HEK293T (cell line): ENCODE measurements at places on chromosomes 7 and 10.

- DNase-seq: no peak
Measured at GRCh38 chr7:23383225-23383624, 84.1 kb downstream of the MALSU1 start.

- DNase-seq: no peak
Measured at GRCh38 chr7:5523052-5523711, 99.5 kb upstream of the TNRC18 start.

DNA sequence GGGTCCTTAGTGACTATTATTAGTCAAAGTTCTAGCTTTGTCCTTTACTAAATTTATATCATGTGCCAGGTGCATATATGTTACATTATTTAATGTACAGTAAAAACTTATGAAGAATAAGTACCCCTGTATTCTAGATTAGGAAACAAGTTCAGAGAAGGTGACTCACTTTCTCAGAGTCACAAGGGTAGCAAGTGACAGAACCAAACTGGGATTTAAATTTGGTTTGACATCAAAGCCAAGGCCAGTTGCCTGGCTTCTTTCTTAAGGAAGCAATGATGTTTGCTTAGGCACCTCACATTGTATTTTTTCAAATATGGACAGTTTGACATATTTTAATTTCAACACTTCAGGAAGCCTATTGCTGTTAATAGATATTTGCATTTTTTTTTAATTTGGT is 2.5 kb downstream of the LSM8 start:
- no peak for DNase-seq

DNA sequence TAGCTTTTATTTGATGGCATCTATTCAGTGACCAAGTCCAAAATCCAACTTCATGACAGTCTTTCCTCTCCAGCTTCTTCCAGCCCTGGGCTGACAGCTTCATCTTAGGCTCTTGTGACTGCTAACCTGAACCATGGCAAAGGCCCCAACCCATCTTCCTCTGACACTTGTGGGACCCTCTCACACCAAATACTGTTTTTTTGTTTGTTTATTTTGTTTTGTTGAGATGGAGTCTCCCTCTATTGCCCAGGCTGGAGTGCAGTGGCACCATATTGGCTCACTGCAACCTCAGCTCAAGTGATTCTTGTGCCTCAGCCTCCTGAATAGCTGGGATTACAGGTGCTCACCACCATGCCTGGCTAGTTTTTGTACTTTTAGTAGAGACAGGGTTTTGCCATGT is 265.2 kb downstream of the GATA3 start:
- DNase-seq: no peak

DNA sequence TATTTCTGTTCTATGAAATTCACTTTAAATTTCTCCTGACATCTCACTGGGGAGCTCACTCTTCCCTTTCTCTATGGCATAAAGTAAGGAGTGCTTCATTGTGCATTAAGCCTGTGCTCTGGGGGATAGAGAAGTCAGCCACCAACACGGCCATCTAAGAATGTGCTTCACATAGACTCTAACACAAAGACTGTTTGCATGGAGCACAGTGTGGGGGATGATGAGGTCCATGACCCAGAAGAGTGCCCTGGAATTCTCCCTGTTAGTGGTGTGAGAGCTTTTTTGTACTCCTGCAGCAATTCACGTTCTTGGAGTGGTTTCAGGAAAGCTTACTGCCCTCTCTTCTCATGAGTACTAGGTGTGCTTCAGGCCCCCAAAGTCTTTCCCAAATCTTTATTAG is 43.9 kb upstream of the PDZD8 start:
- no peak for DNase-seq

DNA sequence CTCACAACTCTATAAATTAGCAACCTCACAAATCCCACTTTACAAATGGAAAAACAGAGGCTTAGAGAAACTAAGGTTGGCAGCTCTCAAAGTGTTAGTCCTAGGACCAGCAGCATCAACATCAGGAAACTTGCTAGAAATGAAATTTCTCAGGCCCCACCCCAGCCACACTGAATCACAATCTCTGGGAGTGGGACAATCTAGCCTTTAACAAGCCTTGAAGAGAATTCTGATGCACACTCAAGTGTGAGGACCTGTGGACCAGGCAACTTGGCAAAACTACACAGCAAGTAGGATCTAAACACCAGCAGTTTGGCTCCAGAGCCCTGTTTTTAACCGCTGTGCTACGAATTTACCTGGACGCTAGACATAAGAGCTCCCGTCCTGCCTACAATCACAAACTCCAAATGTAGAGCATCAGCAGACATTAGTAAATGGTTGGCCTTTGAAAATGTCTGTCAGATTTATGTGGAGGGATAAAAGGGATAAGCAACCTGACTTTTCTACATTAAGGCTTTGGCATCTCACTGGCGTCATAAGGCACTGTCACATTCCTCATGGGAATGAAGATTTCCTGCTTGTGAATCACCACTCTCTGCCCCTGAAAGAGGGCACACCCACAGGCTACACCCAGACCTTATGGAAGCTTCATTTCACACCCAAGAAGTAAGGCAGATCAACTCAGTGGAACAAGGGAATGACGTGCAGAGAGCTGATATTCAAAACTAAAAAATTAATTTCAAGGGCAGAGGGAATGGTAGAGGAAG is 34.5 kb downstream of the PPP1R3C start:
- no peak for DNase-seq

DNA sequence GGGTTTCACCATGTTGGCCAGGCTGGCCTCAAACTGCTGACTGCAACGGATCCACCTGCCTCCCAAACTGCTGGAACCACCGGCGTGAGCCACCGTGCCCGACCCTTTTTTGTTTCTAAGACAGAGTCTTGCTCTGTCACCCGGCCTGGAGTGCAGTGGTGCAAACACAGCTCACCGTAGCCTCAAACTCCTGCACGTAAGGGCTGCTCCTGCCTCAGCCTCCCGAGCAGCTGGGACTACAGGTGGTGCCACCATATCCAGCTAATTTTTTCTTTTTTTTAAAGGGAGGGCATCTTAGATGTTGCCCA is 36.4 kb downstream of the ADAP1 start:
- no peak for DNase-seq
